ENCODE measurements at places on chromosomes 13 and 19.

- DNase-seq, result no peak
Observed at GRCh38 chr13:68050761-68051160, 820.6 kb upstream of the PCDH9 start.

GRCh38 chr19:40525234-40526051 lies 51.2 kb upstream of the SHKBP1 start:
- no peak for DNase-seq

- DNase-seq, result no peak
Observed at GRCh38 chr13:106484537-106485193, 50.8 kb downstream of the EFNB2 start.

GRCh38 chr19:2381148-2381820 lies 21.2 kb downstream of the TMPRSS9 start:
- no peak for DNase-seq

- DNase-seq, result peak; percentile 87
Observed at GRCh38 chr13:29508130-29508875, 87.2 kb downstream of the SLC7A1 start.

DNA sequence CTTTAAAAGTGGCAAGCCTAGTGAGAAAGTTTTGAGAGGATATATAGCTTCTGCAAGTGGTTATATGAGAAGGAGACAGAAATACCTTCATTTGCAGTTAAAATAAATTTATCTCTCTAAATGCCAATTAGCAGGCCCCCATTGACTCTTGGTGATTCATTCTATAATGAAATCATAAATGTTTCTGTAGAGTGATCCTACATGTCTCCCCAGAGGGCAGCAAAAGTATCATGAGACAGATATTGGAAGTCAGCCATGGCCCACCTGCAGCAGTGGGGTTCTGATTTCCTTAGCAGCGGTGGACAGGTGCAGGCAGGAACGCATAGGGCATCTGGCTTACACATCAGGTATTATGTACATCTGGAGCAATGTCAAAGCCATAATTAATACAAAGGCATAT lies 385.4 kb upstream of the SLC10A2 start:
- DNase-seq, result no peak

- DNase-seq, result no peak
Observed at GRCh38 chr13:49806126-49806536, 13.6 kb upstream of the KPNA3 start.

GRCh38 chr19:47094557-47095475 lies 18.8 kb downstream of the ZC3H4 start:
- DNase-seq, result no peak

- DNase-seq, result peak; percentile 42
Observed at GRCh38 chr19:29841559-29842367, 30.0 kb downstream of the CCNE1 start.

DNA sequence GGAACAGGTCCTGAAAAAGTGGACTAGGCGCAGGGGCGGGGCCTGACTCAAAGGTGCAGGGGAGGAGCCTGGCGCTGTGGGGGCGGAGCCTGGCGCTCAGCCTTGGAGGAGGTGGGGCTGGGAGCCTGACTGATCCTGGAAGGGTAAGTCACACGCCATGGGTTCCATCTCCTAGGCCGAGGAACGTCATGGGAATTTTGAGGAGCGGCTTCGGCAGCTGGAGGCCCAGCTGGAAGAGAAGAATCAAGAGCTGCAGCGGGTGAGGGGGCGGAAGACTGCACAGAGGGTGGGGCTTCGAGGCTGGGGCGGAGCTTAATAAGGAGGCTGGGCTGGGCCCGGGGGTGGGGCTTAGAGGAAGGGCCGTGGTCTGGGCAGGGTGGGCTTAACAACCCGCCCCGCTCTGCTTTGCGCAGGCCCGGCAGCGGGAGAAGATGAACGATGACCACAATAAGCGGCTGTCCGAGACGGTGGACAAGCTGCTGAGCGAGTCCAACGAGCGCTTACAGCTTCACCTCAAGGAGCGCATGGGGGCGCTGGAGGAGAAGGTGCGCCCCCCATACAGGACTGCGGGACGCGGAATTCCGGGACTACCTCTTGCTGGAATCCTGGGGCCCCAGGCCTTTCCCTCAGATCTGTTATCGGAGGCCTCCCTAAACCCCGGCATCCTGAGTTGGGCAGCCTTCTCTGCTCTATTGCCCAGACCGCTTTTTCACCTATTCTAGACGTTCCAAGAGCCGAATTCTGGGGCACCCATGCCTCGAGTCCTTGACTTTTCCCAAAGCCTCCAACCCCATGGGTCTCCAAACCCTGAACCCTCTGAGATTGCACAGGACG lies 14.5 kb downstream of the PPFIA3 start:
- peak; percentile 17 for DNase-seq

GRCh38 chr13:104740641-104741222 lies 1674.5 kb upstream of the SLC10A2 start:
- DNase-seq, result no peak

DNA sequence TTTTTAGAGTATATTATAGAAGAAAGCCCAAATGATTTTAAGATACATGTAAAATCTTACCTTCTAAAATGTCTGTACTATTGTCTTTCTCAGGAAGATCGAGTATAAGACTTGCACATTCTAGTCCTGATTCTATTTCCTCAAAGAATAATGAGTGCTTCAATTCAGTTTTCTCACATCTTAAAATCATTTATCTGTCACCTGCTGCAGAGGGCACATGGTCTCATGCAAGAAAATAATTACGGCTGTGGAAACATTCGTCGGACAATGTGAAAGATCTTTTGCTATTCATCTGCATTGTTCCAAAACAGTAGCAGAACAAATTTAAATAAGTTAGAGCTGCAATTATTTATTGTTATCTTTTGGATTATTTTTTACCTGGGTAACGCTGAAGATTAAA lies 1403.5 kb downstream of the PCDH9 start:
- DNase-seq, result no peak

GRCh38 chr13:95447814-95448213 lies 104.7 kb upstream of the CLDN10 start:
- DNase-seq, result no peak

DNA sequence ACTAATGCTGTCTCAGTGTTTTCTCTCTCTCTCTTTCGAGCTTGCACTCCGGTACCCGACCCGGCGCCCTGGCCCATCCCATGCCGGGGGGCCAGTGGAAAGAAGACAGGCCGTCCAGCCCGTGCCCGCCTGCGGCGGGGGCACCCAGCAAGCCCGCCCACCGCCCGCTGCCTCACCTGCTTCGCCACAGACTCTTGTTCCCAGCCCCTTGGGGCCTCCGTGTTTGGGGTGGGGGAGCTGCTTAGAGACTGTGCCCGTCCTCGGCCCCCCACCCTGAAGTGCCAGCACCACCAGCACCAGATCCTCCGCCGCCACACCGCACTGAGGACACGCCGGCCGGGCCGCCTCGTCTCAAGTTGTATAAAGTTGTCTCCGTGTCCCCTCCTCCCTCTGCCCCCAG lies 2.4 kb downstream of the LENG9 start:
- DNase-seq, result no peak

DNA sequence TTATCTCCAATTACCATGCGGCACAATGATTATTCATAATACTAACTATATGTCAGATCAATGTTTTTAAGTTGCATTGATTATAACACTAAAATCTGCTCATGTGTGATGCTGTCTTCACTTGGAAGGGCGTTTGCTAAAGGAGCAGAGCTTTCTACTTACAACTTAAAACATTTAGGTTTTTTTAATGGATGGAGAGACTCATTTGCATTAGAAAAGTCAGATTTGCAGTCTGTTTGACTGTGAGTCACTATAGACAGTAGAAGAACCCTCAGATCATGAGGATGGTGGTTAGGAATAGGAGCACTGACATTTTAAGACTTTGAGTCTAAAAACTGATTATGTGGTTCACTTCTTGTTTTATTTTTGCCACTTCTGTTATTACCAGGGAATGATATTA lies 364.6 kb downstream of the HS6ST3 start:
- DNase-seq, result no peak

DNA sequence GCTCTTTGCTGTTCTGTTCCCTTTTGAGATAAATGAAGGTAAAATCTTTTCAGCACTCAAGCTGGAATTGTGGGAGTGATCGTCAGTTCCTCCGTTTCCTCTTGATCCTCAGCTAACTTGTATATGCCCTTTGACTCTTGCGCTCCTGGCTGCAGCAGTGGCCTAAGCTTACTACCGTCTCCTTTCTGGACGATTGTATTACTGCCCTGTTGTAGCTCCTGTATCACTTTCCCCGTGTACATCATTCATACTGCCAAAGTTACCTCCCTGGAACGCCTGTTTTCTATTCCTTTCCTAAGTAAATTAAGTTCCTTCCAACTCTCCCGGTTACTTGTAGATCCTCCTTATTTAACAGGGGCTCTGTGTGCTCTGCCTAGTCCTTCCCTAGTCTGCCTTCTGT lies 36.9 kb downstream of the WASF3 start:
- no peak for DNase-seq

DNA sequence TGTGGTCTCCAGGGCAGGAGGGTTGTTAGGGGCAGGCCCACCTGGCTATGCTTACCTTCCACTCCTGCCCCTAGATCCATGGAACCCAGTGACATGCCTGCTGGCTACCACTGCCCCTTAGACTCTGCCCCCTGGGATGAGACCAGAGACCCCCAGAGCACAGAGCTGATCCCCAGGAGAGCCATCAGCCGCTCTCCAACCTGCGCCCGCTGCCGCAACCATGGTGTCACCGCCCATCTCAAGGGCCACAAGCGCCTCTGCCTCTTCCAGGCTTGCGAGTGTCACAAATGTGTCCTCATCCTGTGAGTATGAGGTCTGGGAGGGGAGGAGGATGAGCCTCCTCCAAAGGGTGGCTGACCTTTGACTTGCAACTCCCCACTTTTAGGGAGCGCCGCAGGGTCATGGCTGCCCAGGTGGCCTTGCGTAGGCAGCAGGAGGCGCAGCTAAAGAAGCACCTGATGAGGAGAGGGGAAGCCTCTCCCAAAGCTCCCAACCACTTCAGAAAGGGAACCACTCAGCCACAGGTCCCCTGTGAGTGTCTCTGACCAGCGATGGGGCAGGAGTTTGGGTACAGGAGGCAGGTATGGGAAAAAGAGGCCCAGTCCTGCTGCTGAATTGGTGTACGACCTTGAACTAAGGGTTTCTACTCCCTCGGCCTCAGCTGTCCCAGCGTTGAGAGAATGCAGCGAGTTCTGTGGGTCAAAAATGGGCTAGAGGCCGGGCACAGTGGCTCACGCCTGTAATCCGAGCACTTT lies 2.7 kb downstream of the DMRTC2 start:
- no peak for DNase-seq

GRCh38 chr13:85009447-85009846 lies 789.8 kb downstream of the SLITRK6 start:
- no peak for DNase-seq

DNA sequence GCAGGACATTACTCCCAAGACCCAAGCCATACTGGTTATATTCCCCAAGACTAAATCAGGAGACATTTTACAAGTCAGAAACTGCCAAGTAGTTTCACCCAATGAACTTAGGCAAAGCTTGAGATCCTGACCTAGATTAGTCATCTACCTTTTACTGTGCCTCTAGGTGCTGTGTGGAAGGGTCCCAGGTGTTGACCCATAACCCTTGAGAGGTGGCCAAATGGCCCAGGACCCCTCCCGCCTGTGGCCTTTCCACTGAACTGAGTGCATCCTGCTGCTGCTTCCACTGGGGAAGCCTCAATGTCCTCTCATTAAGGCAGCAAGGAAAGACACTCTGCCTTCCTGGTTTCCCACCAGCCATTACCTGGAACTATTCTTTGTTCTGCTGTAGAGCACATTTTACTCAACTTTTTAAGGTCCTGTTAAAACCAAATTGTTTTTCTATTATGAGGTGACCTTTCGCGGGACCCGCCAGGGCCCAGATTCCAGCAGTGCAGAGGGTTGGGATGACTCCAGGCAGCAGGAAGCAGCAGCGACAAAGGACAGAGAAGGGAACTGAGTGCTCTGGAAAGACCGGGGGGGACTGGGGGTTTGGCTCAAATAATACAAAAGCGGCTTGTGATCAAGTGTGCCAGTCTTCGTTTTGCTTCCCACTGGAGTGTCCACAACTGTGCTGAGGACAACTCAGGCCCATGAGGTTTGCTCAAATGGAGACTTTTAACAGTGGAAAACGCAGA lies 27.1 kb downstream of the ANKRD10 start:
- DNase-seq, result no peak

- DNase-seq, result peak; percentile 9
Observed at GRCh38 chr13:102402290-102402689, 442 bp upstream of the FGF14 start.

GRCh38 chr19:33344573-33344925 lies 29.0 kb upstream of the CEBPG start:
- DNase-seq, result no peak

DNA sequence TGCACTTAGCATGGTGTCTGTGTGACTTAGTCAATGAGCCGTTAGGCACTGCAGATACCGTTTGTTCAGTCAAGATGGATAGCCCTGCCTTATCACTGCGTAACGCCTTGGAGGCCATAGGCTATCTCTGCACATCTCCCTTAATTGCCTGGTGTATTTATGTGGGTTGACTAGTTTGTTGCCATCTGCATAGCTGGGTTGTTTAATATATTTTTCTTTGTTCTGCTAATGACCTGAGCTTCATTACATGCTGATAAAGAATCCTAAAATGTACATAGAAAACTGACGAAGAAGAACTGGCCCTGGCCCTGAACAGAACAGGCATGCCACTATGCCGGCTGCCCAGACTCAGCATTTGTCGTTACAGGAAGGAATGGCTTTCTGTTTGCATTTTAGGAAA lies 297.8 kb downstream of the SHISA2 start:
- DNase-seq, result no peak

DNA sequence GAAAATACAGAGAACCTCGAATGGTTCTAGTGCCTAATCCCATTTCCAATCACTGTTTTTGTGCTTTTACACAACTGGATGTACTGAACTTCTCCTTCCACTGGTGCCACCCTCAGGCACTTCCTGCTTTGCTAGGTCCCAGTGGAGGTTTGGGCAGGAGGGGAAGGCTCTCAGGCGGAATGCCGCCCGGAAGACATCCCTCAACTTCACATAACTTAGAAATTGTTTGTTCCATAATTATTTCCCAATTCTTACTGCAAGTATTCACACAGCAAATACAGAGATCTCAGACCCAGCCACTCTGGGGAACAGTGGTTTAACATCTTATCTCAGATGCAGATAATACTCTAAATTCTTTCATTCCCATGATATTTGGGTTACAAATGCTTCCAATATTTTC lies 195.7 kb upstream of the IPO5 start:
- no peak for DNase-seq

GRCh38 chr19:1649706-1650649 lies 2.4 kb downstream of the TCF3 start:
- DNase-seq, result no peak
